ENCODE measurements at places on chromosomes 5 and 9. TPM values are rescaled to one million over a fixed set of nuclear protein-coding genes. Genes with fewer than 3 reads are reported as not detected.

The PTGS1 gene
- total RNA-seq, result 14.6 TPM

The AMBP gene
- total RNA-seq, result not detected

The DOLPP1 gene
- 17.7 TPM for total RNA-seq

The GBGT1 gene
- total RNA-seq, result 28.7 TPM

The CD72 gene
- total RNA-seq, result not detected

The ADAMTS2 gene
- not detected for total RNA-seq

The RNF224 gene
- not detected for total RNA-seq

The CFAP157 gene
- not detected for total RNA-seq

The PTPRD gene
- total RNA-seq, result 23.2 TPM

The FAM221B gene
- total RNA-seq, result not detected

The ARL14EPL gene
- 0.58 TPM for total RNA-seq

The PNPLA7 gene
- total RNA-seq, result 1.9 TPM

The HSPB3 gene
- total RNA-seq, result not detected

The NTRK2 gene
- total RNA-seq, result 0.05 TPM

The IFNE gene
- 1.4 TPM for total RNA-seq

The ECSCR gene
- 377 TPM for total RNA-seq

The TAF1L gene
- not detected for total RNA-seq
